Astrocyte of the hippocampus (primary cell): ENCODE measurements at places on chromosomes 7 and 10.

DNA sequence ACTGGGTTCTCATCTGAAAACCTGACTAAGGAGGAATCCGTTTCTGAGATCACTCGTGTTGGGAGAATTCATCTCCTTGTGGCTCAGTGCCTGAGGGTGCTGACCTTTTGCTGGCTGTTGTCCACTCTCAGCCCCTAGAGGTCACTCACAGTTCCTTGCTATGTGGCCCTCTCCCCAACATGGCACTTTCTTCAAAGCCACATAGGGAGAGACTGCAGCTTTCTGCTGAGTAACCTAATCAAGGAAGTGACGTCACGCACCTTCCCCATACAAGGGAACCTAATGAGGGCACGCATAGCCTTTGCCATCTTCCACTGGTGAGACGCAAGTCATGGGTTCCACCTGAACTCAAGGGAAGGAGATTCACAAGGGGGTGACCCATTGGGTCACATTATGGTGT lies 23.2 kb downstream of the STEAP1B start:
- no peak for DNase-seq

- DNase-seq: no peak
Measured at GRCh38 chr10:36393801-36394200, 731.6 kb upstream of the ANKRD30A start.

GRCh38 chr7:1920266-1920681 lies 250.2 kb downstream of the ELFN1 start:
- no peak for DNase-seq

GRCh38 chr10:112332022-112332421 lies 41.9 kb upstream of the ACSL5 start:
- DNase-seq: no peak

- peak; percentile 23 for DNase-seq
Measured at GRCh38 chr10:101453791-101454718, 100.1 kb downstream of the BTRC start.

DNA sequence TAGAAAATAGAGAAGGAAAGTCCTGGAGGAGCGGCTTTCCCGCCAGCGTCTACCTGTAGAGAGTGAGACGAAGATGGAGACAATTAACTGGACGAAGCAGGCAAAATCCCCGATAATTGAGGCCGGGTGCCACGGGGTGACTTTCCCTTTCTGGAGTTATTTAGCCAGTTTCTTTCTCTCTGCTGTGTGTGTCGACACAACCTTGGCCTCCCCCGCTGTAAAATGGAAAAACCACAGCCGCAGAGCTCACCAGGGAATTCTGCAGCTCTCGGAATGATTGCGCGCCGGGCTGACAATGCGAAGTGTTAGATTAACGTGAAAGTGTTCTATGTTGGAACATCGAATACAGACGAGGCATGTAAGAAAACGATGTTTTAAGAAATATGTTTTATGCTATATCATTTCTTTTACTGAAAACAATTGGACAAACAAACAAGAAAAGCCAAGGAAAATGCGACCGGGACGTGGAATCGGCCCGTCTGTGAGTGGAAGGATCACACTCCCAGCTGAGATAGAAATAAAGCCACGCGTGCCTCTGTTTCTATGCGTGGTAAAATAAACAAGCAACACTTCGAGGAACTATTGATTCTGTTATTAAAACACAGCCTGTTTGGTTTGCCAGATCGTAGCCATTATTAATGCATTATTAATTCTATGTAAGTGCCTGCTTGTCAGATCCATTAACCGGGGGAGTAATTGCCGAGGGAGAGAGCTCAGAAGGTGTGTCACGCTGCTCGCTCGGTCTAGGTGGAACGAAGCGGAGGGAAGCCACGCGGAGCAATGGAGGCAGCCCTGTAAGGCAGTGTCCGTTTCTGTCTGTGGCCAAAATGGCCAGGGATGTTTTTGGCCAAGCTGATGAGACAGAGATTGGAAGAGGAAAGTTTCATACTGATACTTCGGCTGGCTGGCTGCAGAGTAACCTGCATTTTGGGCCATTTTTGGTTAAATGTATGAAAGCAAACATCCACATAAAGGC lies 129.4 kb downstream of the DNAJB6 start:
- DNase-seq: no peak

GRCh38 chr10:60940446-60940845 lies 3.5 kb downstream of the RHOBTB1 start:
- DNase-seq: no peak

DNA sequence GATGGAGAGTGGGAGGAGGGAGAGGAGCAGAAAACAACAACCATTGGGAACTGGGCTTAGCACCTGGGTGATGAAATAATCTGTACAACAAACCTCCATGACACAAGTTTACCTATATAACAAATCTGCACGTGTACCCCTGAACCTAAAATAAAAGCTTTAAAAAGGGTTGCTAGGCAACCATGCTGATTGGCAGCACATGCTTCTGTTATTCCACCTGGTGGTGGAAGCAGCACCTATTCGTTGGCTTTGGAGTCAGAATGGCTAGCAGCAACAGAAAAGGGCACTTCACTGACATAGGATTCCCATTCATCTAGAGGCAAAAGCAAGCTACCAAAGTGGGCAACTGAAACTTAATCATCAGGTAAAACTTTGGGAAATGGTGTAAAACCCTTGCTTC lies 57.1 kb downstream of the RELN start:
- DNase-seq: no peak

DNA sequence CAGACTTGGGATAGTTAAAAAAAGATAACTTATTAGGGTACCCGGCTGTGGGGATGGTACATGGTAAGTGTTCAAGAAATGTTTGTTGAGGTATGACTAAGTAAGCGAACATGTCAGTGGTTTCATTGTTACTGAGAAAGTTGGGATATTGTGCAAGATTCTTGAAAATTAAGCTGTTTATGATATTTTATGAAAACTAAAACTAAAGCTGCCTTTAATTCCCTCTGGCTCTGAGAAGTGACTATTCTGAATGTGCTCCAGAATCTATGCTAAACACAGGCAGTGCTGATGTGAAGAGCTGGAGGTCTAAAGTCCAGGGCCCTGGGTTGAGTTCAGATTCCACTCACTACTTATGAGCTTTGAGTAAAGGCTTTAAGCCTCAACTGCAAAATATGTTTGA lies 72.9 kb downstream of the AOAH start:
- peak; percentile 29 for DNase-seq

GRCh38 chr10:125765835-125766234 lies 9.8 kb downstream of the MMP21 start:
- no peak for DNase-seq

DNA sequence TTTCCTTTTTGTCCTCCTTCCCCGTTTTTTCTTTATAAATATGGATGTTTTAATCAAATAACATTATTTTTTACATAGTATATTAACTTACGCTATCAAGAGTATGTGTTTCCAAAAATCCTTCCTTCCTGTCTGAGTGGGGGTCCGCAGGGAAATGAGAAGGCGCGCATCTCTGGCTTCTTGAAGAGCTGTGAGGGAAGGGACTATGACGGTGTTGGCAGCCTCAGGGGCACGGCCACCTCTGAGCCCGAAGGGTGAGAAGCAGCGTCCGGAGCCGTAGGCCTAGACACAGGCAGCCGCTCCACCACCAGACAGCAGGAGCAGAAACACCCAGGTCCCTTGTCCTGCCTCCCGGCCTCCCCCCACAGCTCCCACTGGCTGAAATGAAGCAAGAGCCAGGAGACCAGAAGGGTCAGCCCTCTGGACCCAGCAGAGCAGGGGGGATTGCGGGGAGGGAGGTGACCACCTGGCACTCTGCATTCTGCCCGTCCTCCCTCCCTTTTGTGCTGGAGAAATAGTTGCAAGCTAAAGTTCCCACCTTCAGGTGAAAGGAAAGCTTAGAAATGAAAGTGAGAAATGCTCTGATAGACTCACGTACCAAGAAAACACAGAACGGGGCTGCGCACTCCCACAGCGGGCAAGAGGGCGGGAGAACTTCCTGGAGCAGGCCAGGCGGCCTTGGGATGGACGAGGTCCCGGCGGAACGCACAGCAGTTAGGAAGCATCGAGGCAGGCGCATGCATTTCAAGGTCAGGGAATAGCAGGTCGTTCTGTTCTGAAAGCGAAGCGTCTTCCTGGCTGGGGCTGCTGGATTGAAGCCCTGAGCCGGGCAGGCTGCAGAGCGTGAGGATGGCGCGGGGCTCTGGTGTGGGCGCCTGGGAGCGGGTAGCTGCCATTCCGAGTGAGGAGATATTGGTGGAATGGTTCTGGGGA lies 105.5 kb downstream of the GALNT11 start:
- no peak for DNase-seq

DNA sequence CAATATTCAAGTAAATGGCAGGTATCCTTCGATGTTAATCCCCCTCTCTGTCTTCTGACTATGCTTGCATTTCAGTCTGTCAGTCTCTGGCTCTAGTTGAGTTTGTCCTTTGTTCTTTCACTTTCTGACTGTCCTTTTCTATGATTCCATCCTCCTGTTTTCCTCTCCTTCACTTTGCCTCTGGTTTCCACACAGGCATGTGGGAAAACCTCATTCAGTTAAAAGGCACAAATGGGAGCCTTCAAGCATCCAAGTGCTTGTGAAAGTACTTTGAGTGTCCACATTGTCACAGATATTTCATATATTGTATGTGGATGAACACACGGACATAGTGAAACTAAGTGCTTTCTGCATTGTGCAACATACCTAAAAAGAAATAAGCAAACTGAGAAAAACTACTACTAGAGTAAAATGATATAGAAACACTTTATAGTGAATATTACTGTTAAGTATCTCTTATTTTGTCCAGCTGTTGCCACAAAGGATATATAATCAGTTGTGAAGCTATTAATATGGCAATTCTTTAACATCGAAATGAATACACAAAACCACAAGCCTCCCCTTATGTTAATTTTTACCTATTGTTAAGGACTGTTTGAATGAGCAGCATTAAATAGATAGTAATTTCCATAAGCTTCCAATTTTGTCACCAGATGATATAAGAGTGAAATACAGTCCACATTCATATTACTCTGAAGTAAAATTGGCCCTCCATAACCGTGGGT lies 71.7 kb downstream of the NRBF2 start:
- DNase-seq: no peak

DNA sequence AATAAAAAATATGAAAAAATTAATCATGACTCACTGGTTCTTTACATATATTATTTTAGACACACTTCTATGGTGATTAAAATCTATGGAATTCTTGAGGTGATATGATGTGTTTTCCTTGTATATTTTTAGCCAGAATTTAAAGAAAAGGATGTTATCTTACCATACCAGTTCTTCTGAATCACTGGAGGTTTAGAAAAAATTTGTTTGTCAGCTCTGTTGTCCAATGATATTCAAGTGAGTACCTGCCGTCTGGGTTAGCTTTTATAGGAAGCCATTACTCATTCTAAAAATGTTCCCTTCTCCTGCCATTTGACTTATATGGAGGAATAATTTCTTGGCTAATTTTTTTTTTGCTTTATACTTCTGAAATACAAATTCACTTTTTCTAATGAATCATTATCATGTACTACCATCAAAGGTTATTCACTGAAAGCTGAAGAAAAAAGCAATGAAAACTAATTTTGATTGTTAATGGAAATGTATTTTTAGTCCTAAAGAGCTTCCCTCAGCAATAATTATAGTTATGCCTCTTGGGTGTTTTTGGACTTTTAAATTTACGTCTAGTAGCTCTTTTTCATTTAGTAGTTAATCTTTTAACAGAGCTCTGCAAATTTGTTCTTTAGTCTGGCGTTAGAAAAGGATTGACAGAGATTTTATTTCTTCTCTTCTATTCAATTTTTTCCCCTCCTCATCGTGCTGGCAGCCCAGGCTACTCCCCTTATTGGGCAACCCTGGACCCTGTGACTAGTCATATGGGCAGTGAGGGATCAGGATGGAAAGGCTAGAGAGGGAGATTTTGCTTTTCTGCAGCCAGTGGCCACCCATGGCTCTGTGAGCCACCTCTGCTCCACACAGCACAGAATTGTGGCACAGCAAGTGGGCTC lies 434.2 kb downstream of the LRMDA start:
- DNase-seq: no peak

DNA sequence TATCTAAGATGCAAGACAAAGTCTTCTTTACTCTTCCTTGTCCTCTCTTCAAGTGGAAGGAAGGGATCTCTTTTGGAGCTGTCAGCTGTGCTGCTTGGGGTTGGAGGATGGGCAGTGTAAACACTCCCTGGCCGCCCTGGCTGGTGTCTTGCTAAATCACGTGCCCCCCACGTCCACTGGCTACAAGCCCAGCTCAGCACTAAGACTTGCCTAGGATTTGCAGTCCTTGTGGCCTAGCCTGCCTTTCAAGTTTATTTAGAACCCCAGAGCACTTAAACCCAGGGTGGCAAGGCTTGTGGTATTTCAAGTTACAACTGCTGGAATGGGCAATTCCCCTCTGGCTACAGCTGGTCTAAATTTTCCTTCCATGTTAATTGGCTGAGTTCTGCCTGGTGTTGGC lies 272.4 kb upstream of the MYO3A start:
- DNase-seq: no peak

- no peak for DNase-seq
Measured at GRCh38 chr7:552868-553635, 33.4 kb upstream of the PDGFA start.

- peak; percentile 29 for DNase-seq
Measured at GRCh38 chr7:80623503-80624252, 14.8 kb upstream of the CD36 start.

- peak; percentile 59 for DNase-seq
Measured at GRCh38 chr10:27743012-27743876, 2.4 kb downstream of the MKX start.

- DNase-seq: no peak
Measured at GRCh38 chr7:26198781-26199169, 1.8 kb downstream of the HNRNPA2B1 start.

GRCh38 chr10:131452926-131453720 lies 141.6 kb upstream of the TCERG1L start:
- DNase-seq: peak; percentile 49

DNA sequence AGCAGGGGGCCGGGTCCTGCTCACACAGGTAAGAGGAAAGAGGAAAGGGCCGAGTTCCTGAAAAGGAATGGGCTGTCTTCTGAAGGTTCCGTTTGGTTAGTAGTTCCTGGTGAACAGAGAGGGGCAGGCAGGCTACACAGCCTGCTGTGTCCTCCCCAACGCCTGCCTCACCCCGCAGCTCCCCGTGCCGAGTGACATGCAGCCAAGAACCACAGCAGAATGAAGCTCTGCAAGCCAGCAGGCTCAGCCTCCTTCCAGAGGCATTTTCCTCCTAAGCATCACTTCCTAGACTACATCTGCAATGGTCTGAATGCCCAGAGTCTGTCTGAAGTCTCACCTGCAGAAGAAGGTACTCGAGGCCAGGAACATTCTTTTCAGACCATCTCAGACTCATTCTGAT lies 202.4 kb upstream of the TCERG1L start:
- DNase-seq: no peak

DNA sequence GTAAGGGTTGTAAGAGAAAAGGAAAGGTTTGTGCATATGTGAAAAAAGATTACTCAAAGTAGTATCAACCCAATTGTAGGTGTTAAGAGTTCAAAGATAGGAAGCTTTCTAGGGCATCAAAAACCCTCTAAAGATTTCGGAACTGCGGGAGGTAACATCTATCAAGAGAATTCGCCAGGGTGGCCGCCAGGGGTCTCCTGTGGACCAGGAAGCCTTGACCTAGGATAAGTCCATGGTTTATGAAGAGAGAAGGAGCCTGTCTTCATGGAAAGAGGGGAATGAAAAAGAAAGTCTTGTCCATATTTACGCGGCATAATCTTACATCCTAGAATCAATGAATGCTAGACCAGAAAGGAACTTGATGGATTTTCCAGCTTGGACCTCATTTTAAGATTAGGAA lies 140.7 kb upstream of the CALCR start:
- peak; percentile 51 for DNase-seq
